Stimulated activated CD8-positive, alpha-beta memory T cell treated with anti-CD3 and anti-CD28 coated beads, Interleukin-4, amount 100 ng/mL, for 24 hours (primary cell): ENCODE measurements at places on chromosomes 3 and 15.

DNA sequence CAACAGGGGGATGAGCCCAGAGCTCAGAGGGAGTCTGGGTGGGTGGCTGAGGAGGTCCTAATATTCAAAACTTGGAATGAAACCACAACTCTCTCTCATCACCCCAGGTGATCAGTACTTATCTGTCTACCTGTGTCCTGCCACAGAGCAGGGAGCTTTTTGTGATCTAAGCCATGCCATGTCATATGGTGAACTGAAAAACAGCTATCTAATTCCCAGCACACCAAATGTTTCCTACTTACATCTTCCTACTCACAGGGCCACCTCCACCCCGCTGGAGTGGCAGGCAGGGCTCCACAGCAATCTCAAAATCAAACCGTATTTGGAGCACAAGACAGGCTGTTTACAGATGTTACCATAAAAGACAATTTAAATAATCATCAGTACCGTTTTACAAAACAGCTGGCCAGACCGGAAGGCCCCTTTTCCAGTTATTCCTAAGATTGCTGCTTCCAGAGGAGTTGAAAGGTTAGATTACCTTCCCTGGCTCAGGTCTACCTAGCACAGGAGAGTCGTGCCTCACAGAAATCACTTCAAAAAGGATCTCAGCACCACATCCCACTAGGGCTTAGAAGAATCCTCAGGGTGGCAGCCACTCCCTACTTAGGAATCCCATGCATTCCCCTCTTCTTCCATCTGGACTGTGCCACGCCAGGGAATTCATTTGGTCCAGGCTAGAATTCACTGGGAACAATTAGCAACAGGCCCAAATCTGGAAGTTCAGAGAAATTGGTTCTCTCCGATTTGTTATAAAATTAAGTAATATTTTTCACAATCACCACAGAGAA lies 226.6 kb upstream of the IL12A start:
- DNase-seq = no peak

DNA sequence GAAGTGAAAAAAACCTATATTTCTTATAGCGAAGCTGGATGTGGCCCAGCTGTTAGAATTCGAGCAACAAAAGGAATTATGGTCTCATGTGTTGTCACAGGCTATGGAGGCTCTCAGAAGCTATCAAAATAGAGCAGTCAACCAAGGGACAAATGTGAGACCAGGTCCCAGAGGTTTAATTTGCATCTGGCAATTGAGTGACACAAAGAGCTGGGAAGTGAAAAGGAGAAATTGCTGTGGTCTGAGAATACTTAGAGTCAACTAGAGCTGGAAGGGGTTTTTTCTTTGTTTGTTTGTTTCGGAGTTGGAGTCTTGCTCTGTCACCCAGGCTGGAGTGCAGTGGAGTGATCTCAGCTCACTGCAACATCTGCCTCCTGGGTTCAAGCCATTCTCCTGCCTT lies 61.3 kb upstream of the SMAD3 start:
- DNase-seq = no peak

DNA sequence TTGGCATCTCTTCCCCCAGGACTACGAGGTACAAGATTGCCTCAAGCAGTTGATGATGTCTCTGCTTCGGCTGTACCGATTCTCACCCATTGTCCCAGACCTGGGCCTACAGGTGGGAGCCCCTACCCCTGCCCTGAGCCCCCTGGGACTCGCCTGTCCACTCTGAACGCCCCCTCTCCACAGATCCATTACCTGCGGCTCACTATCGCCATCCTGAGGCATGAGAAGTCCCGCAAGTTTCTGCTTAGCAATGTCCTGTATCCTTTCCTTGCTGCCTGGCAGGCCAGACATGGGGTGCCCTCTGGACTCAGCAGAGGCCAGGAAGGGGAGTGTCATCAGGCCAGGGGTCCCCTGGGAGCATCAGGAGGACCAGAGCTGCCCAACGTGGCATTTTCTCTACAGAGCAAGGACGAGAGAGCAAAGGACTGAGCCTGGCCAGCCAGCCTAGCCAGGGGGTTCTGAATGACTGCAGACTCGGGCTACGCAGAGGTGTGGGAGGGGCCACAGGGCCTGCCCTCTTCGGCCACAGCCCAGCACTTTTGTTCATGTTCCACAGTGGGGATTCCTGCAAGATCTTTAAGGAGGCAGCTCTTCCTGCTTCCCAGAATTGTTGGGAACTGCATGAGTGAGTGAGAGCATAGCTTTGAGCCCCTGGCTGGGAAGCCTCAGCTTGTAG lies 11.2 kb downstream of the RNF123 start:
- DNase-seq = no peak

DNA sequence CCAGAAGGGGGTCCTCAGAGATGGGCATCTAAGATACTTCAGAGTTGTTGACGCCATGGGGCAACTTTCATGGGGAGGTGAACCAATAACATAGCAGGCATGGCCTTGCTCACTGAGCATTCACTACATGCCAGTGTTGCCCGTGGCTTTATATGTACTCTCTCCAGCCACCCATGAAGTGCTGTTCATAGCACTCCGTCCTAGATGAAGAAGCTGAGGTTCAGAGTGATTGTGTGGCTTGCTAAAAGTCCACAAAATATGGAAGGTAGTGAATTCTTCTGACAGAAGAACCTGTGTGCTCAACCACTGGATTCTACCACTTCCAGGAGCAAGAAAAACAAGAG lies 9.8 kb upstream of the SEMA4B start:
- no peak for DNase-seq

DNA sequence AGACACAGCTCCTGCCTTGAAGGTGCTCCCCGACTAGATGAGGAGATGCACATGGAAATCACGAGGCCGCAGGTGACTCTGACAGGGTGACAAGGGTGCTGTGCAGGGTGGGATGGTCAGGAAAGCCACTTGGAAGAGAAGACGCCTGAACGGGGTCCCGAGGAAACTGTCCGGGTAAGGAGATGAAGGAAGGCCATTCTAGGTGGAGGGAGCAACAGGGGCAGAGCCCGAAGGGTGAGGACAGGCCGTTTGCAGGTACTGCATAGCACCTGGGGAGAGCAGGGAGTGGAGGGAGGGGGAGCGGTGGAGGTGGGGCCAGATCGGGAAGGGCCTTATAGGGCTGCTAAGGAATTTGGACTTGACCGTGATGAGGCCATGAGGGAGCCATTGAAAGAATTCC lies 105.6 kb upstream of the DLG1 start:
- DNase-seq = no peak
